CMK (cell line): ENCODE measurements at places on chromosomes 12 and 14.

- DNase-seq: no peak
Observed at GRCh38 chr14:32621585-32621984, 292.5 kb downstream of the AKAP6 start.

DNA sequence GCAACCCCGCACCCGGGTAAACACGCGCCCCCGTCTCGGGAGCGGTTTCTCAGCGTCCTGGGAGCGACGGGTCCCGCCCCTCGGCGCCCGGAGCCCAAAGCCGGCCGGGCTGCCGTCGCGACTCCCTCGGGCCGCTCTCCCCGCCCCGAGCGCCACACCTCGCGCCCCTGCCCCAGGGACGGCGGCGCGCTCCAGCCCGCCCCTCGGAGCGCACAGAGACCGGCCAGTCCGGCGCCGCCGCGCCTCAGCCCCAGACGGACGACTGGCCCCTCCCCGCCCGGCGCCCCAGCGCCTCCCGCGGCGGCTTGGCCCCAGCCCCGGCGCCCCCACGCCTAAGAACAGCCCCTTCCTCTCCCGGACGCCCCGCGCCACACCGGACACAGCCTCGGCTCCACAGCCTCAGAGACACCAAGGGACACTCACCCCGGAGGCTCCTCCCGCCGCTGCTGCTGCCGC is 411 bp downstream of the BTBD7 start:
- no peak for DNase-seq

DNA sequence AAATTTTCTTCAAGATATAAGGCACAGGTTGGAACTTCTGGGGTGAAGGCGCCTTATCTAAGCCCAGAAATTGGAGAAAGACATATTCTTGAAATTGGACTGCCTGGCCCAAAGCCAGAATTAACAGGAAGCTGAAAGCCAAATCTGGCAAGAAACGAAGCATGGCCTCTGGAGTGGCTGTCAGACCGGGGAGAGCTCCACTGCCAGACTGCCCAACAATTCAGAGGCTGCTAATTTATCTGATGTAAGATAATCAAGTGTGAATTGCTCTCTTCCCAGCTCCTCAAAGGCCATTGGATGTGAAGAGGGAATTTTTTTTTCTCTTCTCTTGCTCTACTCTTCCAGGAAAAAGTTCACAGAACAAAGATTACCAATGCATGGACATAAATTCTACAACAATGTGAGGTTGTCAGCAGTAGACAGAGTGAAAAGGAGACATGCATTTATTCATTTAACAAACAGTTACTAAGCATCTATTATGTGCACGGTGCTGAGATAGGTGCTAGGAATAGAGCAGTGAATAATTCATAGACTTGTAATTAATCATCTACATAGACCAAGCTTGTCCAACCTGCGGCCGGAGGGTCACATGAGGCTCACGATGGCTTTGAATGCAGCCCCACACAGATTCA is at the start of gene GDF3:
GDF3 (minus strand) TSS at position 210 of the 632 bp plus-strand sequence; CDS start at position 163, 47 bp downstream.
- DNase-seq: no peak

- DNase-seq: no peak
Observed at GRCh38 chr12:77299910-77300669, 234.7 kb upstream of the E2F7 start.

GRCh38 chr12:69642531-69642930 is 31.8 kb upstream of the LRRC10 start:
- no peak for DNase-seq

- DNase-seq: no peak
Observed at GRCh38 chr12:92170050-92170449, 24.4 kb upstream of the BTG1 start.

DNA sequence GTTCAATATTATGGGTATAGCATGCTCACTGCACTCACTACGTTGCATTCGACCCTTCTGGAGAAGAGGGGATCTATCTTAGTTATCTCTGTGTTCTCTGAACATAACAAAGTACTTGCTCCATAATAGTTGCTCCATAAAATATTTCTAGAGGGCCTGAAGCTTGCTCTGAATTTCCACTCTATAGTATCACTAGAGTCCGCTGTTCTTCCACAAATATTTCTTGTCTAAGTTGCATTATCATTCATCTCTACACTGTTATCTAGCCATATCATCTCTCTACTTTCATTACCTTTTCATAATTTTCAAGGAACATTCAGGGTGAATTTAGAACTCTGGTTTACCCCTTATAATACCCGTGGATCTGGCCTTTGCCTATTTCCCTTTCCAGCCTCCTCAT is 246.1 kb upstream of the PDE3A start:
- no peak for DNase-seq

DNA sequence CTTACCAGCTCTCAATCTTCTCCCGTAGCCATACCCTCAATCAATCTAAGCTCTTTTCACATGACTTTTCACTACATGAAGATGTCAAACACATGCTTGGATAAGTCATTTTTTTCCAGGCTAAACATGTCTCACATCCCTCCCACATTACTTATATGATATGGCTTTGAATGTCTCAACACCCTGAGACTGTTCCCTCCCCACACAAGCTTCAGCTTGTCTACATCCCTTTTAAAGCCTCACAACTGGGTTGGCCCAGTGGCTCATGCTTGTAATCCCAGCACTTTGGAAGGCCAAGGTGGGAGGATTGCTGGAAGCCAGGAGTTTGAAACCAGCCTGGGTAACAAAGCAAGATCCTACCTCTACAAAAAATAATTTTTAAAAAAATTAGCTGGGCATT is 18.5 kb downstream of the ANAPC5 start:
- no peak for DNase-seq

DNA sequence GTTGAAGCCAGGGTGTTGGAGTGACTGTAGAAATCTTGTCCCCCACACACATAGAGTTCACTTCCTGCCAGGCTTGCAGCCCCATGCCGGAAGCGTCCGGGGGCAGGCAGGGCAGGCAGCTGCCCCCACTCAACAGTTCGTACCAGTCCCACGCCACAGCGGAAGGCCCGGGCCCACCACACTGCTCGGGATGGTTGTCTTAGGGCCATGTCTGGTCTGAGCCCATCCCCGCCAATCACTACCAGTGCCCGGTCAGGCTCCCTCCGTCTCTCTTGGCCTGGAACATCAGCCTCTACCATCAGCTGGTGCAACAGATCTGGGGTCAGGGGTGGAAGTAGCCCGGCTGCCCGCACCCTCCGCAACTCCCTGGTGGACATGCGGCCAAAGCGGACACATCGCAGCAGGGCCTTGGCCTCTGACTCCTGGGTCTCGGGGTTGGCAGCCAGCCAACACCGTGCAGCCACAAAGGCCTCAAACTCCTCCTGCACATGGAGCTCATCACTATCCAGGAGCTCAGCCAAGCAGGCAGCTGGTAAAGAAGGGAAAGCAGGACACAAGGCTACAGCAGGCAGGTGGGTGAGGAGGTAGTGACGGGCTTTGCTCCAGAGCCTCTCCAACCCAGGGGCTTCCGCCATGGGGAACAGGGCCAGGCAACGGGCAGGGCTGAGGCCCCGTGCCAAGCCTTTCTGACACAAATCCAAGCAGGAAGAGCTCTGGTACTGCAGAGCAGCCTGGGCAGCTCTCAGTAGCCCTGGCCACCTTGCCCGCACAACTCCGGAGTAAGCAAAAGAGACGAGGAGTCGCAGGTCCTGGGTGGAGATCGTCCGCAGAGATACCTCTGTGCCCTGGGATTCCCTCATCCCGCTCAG is 5.9 kb downstream of the KLHL33 start:
- no peak for DNase-seq

DNA sequence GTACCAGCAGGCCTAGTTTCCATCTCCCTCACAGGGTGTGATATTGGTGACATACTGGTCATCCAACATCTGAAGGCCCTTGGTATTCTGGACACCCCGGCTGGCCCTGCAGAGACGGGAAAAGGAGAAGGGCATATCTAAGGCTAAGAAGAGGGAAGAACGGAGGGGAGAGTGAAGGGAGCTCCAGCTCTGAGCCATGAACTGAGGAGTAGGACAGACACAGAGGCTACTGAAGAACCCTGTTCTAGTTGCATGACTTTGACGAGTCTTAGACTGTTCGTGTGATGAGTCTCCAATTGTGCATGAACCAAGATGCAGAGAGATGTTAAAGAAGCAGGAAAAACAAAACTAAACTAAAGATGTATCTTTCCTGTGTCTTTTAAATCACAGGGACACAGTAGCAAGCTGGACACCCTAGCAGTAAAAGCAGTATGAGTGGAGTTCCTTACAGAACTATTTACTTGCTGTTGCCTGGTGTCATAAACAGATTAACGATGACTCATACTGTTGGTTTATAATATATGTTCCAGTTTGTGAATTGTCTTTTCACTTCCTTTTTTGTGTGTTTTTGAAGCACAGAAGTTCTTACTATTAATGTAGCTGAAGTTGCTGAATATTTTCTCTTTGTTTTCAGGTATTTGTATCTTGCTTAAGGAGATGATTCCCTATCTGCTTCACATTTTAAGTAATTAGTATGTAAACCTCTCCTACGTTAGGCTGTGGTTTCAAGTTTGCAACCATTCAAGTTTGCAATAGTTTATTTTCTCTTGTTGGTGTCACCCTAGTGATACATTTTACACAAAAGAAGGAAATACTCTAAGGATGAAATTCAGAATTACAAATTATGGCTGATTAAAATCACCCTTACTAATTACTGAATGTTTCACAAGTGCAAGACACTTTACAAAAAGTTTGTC is 15.7 kb downstream of the FAR2 start:
- DNase-seq: no peak

DNA sequence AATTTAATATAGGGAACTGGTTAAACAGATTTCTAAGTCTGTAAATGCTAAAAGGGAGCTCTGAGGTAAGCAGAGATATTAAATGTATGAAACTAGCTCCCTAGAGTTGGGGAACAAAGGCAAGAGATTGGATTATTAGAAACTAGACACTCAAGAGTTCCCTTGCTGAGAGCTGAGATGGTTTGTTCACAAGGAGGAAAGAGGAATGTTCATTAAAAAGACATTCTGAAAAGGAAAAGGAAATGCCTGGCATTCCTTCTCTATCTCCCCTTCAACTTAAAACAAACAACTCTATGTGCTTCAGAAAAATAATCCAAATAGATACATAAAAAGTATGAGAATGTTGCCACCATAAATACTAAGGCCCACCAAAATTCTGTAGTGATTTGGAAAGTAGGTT is 73.7 kb downstream of the GALNT4 start:
- DNase-seq: no peak

- DNase-seq: no peak
Observed at GRCh38 chr12:113735131-113735530, 231.0 kb downstream of the RBM19 start.

- no peak for DNase-seq
Observed at GRCh38 chr14:86414146-86414545, 884.2 kb downstream of the FLRT2 start.

GRCh38 chr12:123076604-123077297 is 74.1 kb downstream of the PITPNM2 start:
- no peak for DNase-seq

DNA sequence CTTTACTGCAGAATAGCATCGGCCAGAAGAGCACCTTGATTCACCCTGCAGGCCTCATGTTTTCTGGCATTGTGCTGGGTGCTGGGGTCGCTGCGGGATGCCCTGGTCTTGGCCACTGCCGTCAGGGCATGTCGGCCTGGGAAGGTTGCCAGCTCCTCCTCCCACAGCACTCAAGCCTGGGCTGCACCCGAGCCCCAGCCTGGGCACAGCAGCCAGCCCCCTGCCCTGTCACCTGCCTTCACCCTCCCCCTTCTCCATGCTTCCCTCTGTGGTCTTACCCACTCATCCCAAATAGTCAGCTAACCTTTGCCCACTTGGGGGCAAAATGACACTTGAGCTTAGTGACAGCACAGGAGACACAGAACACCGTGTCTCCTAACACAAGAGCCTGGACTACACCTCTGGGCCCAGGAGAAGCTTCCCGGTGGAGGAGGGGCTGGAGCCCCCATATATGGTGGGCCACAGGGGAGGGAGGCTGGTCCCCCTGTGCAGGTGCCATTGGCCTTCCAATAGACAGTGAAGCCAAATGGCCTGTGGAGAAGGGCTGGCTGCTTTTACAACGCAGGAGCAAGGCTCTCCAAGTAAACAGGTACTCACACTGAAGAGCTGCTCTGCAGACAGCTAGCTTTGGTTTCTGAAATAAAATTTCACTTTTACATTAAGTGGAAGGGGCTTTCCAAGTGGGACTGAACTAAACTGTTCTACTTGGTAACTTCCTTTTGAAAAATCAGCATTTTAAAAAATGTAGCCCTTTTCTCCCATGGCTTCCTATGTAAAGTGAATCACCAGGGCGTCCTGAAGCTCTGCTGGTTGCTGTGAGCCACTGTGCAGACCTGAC is 51.2 kb upstream of the AMN start:
- no peak for DNase-seq

- DNase-seq: no peak
Observed at GRCh38 chr14:69909826-69910550, 30.8 kb downstream of the SMOC1 start.

DNA sequence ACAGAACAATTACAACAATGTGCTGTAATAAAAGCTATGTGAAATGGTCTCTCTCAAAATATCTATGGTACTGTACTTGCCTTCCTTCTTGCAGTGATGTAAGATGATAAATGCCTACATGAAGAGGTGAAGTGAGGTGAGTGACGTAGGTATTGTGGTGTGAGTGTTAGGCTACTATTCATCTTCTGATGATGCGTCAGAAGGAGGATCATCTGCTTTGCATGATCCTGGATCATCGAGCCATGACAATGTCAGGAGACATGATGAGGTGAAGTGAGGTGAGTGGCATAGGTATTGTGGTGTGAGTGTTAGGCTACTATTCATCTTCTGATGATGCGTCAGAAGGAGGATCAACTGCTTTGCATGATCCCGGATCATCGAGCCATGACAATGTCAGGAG is 105.8 kb downstream of the KCNC2 start:
- no peak for DNase-seq

DNA sequence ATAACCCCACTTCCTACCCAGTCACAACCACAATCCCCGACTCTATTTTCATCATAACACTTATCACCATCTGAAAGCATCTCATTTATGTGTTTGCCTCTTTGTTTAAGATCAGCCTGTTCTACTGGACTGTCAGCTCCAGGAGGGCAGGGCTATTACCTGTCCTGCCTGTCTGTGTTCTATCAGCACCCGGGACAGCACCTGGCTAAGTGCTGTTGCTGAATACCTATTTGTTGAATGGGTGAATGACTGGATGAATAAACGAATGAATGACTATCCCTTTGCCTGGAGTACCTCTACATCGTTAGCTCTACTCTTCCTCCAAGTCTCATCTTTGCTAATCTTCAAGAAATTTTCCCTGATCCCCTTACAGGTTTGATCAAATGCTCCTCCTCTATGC is 69.0 kb downstream of the WSCD2 start:
- no peak for DNase-seq

DNA sequence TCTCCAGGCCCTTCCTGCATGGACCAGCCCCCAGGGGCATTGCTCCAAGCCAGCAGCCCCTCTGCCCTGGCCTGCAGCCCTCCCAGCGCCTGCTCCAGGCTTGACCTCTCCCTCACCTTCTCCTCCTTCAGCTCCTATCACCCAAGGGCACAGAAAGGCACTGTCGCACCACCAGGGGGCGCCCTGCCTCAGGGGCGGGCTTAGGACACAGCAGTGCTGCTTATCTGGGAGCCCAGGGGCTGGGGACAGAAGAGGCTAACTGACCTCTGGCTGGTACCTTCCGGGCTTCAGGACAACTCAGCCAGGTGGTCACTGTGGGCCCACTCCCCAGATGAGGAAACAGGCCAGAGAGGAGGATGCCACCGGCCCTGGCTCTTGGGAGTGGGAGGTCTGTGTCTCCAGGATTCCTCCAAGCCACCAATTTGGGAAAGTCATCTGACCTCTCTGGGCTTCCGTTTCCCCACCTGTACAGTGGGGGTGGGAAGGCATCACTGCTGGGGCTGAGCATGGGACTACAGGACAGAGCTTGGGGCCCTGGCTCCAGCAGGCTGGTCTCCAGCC is 25.3 kb upstream of the GPR132 start:
- DNase-seq: no peak
